Uterus (tissue), 4 donors: ENCODE measurements at places on chromosomes 2 and 18. TPM values are rescaled to one million over a fixed set of nuclear protein-coding genes. Genes with fewer than 3 reads are reported as not detected.

GRCh38 chr2:37337620-37338280 is 6.7 kb upstream of the QPCT start:
- no peak for DNase-seq

DNA sequence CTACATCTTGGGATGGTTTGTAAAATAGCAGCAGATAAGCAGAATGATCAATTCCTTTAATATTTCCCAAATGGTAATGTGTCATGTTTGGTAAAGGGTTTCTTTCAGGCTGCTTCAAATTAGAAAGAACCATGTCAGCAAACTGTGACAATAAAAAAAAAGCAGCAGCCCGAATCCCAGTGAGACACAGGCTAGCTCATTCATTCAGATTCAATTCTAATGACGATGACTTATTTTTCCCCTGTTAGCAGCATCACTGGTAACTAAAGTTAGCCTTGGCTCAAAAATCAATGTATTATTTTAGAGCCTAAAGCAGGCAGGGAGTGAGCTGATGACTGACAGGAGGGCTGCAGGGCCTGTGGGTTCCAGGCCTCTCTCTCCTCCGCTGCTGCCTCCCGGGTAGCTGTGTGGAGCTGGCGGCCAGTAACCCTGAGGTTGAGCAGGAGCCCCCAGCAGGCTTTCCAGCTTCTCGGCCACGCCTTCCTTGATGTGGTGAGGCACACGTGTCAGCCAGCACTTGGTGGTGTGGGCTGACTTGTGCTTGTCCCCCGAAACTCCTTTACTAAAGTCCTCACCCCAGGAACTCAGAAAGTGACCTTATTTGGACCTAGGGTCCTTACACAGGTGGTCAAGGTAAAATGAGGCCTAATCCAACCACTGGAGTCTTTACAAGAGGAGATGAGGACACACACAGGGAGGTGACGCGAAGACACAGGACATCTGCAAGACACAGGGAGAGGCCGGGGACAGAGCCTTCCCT is 120.5 kb upstream of the HS6ST1 start:
- DNase-seq = no peak

DNA sequence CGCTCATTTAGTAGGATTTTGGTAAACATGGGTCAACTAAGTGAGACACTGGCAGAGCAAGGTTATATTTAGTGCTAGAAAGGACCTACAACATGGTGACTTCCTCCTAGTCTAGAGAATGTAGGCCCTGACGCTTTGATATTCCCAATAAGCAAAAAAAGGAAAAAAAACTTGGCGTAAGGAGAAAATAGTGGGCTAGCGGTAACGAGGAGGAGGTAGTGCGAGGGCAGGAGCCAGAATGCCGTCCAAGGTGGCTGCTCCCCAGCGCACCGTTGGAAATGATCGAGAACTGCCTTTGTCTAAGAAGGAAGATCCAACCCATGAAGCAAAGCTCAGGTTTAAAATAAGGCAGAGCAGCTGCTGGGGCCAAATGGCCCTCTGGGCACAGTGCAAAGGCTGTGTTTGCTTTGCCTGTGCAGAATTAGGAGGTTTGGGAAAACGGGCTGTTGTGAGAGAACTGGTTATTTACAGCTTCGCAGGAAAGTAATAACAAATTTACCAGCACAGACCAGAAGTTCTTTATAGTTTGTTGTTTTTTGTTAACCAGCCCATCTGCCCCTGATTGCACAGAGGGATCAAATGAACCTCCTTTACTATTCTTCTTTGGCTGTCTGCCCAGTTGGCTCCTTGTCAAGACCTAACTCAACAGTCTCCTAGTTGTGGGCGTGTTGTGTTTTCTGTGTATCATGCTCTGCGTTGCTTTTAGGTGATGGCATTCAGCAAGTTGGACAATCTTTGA is 86.6 kb downstream of the ITGB1BP1 start:
- peak; percentile 87 for DNase-seq

GRCh38 chr2:119233326-119234020 is 9.8 kb downstream of the STEAP3 start:
- no peak for DNase-seq

GRCh38 chr2:128503399-128504245 is 185.0 kb upstream of the HS6ST1 start:
- no peak for DNase-seq

GRCh38 chr2:138609446-138609845 is 107.9 kb downstream of the SPOPL start:
- no peak for DNase-seq

DNA sequence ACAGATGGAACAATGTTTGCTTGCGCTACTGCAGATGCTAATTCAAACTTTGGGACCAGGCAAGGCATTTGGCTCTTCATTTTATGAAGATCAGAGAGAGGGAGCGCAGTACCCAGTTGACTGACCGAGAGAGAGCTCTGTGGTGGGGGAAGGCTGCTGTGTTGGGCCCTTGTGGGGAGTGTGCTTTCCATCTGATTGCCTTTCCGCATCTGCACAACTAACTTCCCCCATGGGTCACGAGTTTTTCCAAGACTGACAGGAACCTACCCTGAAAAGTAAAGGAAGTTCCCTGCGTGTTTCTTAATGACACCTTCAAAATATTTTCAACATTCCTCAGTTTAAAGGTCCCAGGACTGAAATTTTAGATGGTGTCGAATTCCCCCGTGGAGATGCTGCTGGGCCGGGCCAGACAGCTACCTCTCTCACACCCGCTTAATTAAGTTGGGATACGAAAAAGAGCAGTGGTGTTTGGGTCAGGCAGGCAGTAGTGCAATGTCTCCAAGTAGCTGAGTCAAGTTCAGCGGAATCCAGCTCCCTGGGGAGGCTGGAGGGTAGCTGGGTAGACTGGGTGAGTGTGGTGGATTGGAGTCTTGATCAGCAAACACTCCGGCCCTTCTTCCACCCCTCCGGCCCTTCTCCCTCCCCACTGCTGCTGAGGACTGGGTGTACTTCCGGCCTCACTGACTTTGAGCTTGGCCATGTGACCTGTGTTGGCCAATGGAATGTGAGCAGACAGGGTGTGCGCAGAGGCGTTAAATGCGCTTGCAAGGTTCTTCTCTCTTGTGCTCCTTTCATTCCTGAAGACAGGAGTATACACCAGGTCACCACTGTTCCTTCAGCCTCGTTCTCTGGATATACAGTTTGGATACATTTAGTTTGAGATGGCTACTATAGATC is 2.3 kb upstream of the ARHGAP25 start:
- no peak for DNase-seq

DNA sequence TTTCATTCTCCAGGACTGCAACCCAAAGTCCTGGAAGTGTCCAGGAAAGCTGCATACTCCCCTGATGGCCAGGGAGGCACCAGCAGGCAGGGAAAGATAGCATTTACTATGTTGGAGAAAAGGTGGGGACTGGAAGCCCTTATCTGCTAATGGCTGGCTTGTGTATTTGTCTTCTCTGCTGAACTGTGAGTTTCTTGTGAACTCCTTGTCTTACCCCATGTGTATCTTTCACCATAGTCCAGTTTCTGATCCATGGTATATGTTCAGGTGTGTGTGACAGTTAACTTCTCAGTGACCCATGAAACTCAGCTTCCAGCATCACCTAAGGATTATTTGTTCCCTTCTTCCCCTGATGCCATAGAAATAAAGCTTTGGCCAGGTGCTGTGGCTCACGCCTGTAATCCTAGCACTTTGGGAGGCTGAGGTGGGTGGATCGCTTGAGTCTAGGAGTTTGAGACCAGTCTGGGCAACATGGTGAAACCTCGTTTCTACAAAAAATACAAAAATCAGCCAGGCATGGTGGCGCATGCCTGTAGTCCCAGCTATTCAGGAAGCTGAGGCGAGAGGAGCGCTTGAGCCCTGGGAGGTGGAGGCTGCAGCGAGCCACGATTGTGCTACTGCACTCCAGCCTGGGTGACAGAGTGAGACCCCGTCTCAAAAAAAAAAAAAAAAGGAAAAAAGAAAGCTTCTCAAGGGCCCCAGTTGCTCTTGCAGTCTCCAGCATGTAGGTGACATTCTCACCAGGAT is 112.8 kb upstream of the MAP4K3 start:
- DNase-seq = no peak

DNA sequence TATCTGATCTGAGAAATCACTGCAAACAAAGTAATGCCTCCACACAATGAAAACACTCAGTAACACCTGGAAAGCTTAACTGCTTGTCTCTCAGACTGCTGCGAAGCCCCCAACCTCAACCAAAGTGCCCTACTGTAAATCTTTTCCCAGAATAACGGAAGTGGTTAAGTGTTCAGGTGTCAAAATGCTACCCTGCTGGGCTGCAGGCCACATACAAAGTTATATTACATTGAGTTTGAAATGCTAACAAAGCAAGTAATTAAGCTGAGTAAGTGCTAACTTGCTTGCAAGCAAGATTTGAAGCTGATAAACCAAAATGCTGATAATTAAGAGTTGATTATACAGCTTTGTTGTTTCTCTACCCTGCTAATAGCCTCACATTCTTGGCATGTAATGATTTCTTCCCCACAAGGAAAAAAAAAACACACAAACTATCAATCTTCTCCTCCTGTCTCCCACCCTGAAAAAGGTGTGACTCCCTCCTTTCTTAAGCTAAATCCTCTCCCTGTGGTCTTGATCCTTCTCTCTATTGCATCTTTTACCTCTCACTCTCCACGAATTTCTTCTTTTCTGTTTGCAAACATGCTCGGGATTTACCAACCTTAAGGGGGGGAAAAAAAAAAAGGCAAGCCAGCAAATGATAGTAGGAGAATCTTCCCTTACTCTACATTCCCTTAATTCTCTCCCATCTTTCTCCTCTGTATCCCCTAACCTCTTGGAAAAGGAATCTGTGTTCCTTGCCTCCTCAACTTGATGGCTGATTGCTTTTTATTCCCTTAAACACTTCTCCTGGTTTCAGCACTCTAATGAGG is 266.8 kb upstream of the SIX3 start:
- DNase-seq = no peak

- no peak for DNase-seq
These were observed 27.5 kb downstream of the MAP2 start for GRCh38 chr2:209451209-209451834.

DNA sequence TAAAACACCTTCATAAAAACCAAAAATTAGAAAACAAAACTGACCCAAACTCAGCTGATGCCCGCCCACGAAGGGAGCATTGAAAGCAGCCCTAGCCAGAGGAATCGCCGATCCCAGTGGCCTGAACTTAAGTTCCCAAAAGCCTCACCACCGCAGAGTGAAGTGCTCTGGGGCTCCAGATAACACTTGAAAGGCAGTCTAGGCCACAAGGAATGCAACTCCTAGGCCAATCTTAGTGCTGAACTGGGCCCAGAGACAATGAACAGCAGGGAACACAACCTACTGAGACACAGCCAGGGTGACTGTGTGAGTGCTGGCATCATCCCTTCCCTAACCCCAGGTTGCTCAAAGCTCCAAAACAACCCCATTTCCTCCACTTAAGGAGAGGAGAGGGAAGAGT is 59.6 kb upstream of the CHN1 start:
- no peak for DNase-seq

- no peak for DNase-seq
These were observed 47.8 kb downstream of the PRELID3A start for GRCh38 chr18:12455496-12455895.

GRCh38 chr2:154537024-154537423 is 161.5 kb upstream of the KCNJ3 start:
- DNase-seq = no peak

- DNase-seq = no peak
These were observed 47.5 kb upstream of the ASB1 start for GRCh38 chr2:238379096-238379810.

DNA sequence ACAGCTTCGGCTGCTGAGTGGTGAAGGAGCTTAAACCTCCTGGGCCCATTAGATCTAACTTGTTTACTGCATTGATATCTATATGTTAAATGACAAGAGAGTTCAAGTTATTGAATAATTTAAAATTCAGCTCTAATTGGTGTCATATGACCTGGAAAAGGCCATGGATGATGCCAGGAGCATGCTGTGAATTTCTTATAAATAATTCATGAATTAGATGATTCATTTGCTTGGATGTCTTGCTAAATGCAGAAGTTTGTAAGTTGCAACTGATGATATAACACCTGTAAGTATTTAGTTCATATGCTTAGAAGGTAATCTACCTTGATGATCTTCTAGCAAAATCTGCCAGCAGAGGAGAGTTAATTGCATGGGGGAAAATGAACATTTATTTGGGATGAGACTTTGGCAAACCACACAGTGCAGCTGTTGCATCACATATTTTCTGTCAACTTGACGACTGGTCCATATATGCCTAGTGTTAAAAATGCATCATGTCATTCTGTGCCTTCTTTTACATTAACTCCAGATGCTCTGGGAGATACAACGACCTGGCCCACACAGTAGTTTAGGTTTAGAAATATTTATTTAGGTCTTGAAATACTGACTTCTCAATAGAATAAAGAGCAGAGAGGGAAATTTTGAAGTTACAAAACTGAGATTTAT is 226.3 kb downstream of the KIAA1328 start:
- no peak for DNase-seq

GRCh38 chr2:118049140-118049815 is 35.4 kb upstream of the CCDC93 start:
- no peak for DNase-seq

- DNase-seq = no peak
These were observed 1378.4 kb upstream of the PIK3C3 start for GRCh38 chr18:40576507-40577115.

DNA sequence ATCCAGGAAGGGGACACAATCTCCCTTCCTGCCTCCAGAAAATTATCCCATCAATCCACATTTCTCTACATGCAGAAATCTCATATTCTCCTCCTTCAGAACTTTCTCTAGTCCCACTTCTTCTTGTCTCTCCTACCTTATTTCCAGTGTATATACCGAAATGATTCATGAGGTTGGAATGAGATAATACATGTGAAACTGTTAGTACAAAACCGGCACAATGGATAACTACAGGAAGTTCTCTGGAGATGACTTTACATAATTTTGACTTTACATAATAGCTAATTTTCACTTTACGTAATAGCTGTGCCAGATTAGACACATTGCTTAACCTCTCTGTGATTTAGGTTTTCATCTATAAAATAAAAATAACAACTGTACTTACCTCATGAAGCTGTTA is 801.3 kb downstream of the ERBB4 start:
- no peak for DNase-seq

DNA sequence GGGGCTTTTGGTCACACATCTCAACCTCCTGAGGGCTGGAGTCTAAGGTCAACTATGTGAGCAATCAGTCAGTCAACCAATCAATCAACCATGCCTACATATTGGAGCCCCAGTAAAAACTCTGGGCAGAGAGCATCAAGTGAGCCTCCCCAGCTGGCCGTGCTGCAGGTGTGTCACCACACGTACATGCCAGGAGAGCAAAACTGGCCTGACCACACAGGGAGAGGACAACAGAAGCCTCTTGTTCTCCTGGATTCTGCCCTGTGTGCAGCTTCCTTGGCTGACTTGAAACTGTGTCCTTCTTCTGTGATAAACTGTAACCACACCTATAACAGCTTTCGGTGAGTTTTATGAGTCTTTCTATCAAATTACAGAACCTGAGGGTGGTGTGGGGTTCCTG is 25.9 kb downstream of the GPR35 start:
- DNase-seq = no peak

The FTCDNL1 gene
- total RNA-seq = 1.4 TPM

The KATNAL2 gene
- total RNA-seq = 2.8 TPM

The BMP10 gene
- not detected for total RNA-seq

The RFTN2 gene
- 13.1 TPM for total RNA-seq

The ADRA2B gene
- not detected for total RNA-seq

The CYRIA gene
- total RNA-seq = 7.6 TPM

The ZAP70 gene
- total RNA-seq = 3.3 TPM

The NCKAP5 gene
- total RNA-seq = 3.3 TPM

The RSAD2 gene
- total RNA-seq = 0.51 TPM

The APCDD1 gene
- 110 TPM for total RNA-seq

The DAW1 gene
- 0.29 TPM for total RNA-seq

The SLC4A5 gene
- 3.9 TPM for total RNA-seq

The REG3G gene
- not detected for total RNA-seq

The ECEL1 gene
- 10.8 TPM for total RNA-seq

The TMEM178A gene
- not detected for total RNA-seq

The C2orf15 gene
- total RNA-seq = not detected

The MEP1B gene
- not detected for total RNA-seq
